ENCODE measurements at places on chromosomes 7 and 10.

DNA sequence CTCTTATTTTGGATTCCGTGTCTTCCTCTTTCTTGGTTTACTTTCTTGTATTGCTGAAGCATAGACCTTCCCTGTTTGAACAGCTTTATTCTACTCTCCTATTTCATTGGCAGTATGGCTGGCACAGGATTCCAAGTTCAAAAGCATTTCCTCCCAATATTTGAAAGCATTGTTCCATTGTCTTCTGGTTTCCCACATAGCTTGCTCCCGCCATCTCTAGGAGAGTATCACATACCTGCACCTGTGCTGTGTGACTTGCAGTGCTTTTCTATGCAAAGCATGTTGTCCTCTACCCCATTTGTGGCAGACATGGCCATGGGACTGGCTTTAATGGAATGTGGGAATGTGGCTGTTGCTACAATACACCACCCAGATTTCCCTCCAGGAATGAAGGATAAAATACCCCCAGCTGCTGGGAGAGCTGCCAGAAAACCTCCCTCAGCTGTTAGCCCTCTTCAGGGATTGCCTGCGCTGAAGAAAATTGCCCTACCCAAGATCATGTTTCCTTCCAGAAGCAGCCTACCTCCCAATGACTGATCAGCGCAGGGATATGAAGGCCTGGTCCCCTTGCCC, 6.9 kb upstream of the MYOF start:
- DNase-seq, result no peak

- no peak for DNase-seq
Observed at GRCh38 chr7:150435390-150436073, 14.9 kb upstream of the GIMAP8 start.

DNA sequence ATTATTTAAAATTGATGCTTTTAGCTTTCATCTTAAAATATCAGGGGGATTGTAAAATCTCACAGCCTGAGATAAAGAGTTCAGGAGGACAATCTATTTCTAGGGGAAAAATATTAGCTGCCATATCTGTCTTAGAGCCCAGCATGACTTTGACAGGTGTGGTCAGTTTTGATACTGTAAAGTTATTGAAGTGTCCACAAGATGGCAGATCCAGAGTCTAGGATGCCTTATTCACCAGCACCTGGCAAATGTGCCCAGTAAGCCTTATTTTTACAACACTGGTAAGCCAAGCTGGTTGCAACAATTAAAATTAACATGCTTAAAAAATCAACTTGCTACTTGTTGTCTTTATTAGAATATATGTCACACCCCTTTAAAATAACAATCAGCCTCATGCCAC, 579.3 kb downstream of the SH2D4B start:
- no peak for DNase-seq

DNA sequence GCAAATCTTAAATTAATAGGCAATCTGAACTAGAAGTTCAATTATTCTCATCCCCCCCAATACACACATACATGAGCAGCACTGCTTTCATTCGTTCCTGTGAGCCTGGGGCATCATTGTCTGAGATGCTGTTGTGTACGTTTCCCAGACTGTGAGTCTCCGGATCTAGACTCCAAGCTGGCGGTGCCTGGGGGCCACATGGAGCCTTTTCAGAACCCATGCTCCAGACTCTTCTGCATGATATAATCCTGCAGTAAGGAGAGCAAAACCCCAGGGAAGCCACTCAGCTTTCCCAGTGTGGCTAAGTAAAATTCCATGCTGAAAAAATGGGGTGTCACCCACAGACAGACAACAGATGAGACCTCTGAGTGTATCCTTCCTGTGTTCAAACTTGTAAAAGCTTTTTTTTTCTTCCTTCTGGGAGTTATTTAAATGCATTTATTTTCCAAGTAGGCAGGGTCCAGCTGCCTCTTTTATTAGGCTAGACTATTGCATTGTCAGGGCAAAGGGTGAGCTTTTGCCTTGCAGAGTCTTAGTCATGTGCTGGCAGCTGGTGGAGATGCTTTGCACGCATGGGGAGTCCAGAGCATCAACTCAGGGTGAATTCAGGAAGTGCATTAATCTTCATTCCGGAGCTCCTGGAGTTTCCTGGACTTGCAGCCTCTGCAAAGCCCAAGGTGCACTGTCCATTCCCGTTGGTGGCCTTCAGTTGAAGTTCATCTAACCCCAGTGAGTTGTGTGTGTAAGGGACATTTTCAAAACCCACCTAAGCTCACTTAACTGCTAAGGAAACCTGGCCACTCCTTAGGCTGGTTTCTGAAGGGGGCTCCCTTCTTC, 185.7 kb upstream of the ADO start:
- DNase-seq, result no peak

DNA sequence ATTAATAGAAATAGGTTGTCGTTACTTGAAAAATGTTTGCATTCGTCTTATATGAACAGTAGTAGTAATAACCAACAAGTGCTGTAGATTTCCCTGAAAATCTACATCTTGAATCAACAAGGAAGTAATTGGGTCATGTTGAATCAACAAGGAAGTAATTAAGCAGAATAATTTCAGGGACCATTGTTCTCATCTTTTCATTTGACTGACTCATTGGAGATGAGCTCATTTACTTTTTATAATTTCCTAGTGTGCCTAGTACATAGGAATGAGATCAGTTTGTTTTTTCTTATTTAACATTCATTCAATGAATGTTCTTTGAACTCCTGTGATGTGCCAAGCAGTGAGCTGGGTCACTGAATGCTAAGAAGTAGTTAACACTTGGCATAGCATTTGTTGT, 8.2 kb downstream of the CLDN12 start:
- DNase-seq, result no peak

DNA sequence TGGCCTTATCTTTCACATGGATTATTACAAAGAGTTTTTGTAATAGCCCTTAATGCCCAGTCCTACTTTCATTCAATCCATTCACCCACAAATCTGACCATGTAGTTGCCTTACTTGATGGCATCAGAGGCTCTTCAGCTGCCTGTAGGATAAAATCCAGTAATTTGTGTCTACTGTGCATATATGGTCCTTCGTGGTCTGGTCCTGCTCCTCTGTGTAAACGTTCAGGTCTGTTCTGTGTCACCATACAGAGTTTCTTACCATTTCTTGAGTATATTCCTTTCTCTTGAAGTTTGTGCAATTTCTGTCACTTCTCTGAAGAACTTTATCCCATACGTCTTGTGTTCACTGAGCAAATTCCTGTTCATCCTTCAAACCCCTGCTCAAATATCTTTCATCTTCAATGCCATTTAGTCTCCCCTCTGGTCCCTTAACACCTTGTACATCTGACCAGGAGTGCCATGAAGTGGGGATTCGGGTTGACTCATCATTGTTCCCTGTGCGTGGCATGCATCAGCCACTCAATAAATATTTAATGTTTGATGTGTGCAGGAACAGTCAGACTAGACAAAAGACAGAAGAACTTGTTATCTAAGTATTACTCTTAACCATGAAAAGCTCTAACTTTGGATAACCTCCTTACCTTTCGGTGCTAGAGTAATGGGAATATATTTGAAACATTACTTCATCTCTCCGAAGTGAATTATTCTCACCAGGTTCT, 98.6 kb upstream of the RPA3 start:
- DNase-seq, result no peak

- no peak for DNase-seq
Observed at GRCh38 chr7:115052706-115053105, 130.8 kb downstream of the MDFIC start.

GRCh38 chr10:5617521-5617920, 48.9 kb downstream of the ASB13 start:
- DNase-seq, result no peak

DNA sequence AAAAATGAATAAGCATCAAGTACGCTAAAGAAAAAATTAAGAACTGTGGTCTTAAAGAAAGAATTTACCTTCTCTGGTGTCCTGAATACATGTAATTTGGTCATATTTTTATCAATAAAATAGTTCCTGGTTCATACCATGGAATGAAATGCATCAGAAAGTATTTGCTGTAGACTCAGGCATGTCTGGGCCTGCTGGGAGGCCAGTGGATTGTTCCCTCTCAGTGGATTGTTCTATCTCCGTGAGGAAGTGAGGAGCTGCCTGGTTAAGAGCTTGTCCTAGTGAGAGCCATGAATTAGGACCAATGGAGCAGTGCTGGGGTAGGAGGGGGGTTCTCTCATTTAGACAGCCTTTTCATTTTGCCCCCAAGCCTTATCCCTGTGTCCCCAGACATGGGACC, 211.7 kb upstream of the HABP2 start:
- no peak for DNase-seq

- DNase-seq, result no peak
Observed at GRCh38 chr7:117023325-117023854, 70.1 kb downstream of the ST7 start.

GRCh38 chr10:78331391-78331922, 297.8 kb downstream of the RPS24 start:
- peak; percentile 67 for DNase-seq

GRCh38 chr10:70478191-70479164, at the start of gene PALD1:
Gene PALD1, plus strand, starts transcription at chr10:70478767. Its CDS starts 47,185 bp downstream, at chr10:70525952.
- peak; percentile 14 for DNase-seq

DNA sequence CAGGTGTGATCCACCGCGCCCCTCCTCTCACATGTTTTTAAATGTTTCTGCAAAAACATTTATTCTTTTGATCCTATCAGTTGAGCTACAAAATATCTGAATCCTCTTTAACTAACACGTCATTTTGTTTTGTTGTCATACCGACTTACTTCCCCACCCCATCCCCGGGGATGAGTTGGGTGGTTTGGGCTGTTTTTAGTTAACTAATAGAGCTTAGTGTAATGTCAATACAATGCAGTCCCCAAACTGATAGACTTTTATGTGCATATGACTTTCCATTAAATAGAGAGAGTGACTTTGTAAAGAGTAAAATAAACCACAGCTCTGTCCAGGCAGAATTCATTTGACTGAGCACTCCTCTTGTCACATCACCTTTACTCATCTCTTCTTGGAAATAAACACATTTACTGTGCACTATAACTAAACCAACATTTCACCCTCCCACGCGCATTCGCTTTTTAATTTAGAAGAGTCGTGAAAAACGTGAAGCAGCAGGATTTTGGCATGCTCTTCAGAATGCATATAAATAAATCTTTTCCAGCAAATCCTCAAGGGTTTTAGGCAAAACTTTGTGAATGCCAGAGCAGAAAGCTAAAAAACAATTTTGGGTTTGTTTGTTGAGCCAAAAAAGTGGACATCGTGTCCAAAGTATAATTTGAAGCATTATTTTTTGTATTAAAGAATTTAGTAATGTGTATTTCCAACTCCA, 187.4 kb upstream of the MGMT start:
- no peak for DNase-seq

DNA sequence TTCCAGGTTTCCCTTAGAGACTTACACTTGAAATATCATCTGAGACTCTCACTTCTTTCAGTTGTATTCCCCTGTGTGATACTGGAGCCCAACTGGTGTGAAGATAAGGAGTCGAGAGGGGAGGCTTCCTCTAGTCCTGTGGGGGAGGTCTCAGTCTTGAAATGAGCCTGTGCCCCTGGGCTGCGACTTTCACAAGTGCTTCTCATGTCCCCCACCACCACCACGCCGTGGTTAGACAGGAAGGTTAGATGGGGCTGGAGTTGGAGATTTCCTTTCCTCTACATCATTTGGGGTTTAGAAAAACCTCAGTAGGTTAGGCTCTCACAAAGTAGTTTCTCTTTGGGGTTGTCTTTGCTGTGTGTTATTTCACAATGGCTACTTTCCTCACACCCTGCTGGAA, 25.6 kb upstream of the MKX start:
- no peak for DNase-seq

- no peak for DNase-seq
Observed at GRCh38 chr10:35487336-35488034, 117.7 kb upstream of the GJD4 start.

DNA sequence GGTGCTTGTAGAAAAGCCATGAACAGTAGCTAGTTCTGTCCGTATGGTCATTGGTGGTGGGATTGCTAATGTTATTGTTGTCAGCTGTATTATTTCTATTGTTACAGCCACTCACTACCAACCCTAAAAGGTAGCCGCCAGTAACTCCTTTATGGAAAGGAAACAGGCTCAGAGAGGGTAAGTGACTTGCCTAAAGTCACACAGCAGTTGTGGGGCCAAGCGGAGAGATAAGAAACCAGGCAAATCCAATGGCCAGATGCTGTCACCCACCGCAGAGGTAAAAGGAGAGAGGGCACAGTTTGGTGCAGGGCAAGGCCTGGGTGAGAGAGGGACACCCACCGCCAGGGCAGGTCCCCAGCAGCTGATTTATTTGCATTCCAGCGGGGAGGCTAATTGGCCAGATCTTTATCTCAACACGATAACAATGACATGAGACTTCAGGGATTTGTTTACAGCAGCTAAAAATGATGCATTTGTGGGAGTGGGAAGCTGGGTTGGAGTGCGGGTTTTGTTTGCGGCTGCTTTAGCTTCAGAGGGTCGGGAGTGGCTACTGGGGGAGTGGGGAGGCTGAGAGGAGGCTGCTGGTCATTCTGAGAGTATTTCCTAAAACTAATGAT, 8.6 kb upstream of the NKX2-3 start:
- peak; percentile 29 for DNase-seq

- no peak for DNase-seq
Observed at GRCh38 chr7:152115021-152115718, 89.7 kb downstream of the GALNT11 start.

DNA sequence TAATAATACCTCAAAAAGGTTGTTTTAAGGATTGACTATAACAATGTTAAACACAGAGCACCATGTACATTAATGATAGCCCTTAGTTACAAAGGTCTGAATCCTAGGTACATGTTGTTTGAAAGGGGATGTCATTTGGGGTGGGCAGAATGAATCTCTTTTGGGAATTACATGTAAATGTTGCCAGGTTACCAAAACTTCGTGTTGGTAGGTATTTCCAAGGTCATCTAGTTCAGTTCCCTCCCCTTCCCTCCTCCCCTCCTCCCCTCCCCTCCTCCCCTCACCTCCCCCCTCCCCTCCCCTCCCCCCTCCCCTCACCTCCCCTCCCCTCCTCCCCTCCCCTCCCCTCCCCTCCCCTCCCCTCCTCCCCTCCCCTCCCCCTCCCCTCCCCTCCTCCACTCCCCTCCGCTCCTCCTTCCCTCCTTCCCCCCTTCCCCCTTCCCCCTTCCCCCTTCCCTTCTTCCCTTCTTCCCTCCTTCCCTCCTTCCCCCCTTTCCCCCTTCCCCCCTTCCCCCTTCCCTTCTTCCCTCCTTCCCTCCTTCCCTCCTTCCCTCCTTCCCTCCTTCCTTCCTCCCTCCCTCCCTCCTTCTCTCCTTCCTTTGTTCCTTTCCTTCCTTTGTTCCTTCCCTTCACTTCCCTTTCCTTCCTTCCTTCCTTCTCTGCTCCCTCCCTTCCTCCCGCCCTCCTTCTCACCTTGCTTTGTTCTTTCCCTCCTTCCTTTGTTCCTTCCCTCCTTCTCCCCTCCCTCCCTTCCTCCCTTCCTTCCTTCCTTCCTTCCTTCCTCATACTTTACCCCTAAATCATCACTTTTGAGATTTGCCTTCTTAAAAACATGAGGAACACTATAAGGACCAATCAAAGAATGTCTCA, 8.1 kb downstream of the VTI1A start:
- DNase-seq, result no peak

GRCh38 chr10:44386546-44387052, 1.7 kb upstream of the CXCL12 start:
- DNase-seq, result peak; percentile 56

DNA sequence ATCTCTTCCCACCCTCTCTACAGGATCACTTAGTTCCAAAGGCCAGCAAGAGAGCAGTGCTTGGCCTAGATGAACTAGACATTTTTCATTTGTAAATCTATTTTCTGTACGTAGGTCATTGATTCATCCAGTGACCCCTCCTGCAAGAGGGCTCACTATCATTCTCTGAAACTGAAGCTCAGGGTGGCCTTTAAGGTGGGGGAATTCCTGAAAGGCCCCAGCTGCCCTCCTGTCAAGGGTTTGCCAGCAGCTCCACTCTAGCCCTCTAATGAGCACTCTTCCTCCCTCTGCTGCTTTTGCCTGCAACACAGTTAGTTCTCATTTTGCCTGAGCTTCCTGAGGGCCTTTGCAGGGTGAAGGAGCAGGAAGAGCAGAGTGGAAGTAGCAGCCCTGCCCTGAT, 41.2 kb downstream of the LRRC18 start:
- DNase-seq, result no peak

Data from amniotic epithelial cell (primary cell).